ENCODE measurements at places on chromosomes 16 and 17.
A peak's percentile ranks its signal among the peaks of the same experiment; 100 is the strongest.

DNA sequence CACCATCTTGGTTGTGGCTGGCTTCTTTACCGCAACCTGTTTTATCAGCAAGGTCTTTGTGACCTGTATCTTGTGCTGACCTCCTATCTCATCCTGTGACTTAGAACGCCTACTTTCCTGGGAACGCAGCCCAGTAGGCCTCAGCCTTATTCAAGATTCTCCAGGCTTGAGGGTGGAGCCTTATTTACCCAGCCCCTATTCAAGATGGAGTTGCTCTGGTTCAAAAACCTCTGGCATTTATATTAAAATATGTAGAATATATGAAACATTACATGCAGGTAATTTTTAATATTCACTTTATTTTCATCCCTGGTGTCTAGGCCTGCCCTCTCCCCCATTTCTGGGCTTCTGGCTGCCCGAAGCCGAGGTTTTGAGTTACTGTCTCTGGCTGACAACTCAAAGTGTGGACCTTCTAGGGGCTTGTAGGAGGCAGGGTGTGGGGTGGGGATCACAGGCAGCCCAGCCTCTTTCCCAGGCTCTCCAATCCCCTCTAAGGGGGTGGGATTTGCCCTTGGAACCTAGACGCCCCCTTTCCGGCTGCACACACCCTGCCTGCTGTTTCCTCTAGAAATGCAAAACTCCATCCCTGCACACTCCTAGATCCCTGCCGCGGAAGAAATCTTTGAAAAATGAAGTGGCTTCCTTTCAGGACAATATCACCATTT lies 152.0 kb downstream of the KCNJ12 start:
- DNase-seq: no peak

- no peak for DNase-seq
These were observed 40.3 kb downstream of the FOXL1 start for GRCh38 chr16:86618431-86619238.

DNA sequence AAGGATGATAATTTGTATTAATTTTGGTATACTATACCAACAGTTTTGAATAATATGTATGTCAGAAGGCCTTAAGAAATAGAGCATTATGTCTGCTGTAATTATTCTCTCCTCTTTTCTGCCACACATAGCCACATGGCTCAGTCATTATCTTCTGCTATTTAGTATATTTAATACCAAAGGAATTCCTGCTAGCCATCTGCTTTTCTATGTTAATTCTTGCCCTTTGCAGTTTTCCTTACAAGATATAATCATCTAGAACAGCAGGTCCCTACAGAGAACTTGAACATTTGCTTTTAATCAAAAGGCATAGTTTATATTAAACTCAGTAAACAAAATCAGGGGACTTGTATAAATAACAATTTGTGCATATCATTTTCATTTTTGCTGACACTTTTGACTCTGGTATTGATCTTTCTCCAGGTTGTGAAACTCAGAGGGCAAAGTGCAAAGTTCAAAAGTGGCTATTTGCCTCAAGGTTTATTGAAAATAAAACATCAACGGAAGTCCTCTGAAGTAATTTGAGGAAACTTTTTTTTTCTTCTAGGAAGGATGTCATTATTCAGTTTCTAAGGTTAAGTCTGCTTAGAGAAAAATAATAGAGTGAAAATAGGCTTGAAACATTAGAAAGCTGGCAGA lies 702.0 kb downstream of the KCNJ2 start:
- no peak for DNase-seq

- DNase-seq: peak; percentile 32
These were observed 71.0 kb upstream of the ATF7IP2 start for GRCh38 chr16:10314811-10315210.

GRCh38 chr17:17513626-17514025 lies 17.4 kb upstream of the RASD1 start:
- no peak for DNase-seq

All from activated CD4-positive, alpha-beta T cell treated with anti-CD3 and anti-CD28 coated beads, Interleukin-10, Interleukin-2, amounts not matched to agents 100 ng/mL and 50 ng/mL, durations not matched to agents 16 hours and 8 hours (primary cell).